ENCODE measurements at places on chromosomes 2 and 18.

DNA sequence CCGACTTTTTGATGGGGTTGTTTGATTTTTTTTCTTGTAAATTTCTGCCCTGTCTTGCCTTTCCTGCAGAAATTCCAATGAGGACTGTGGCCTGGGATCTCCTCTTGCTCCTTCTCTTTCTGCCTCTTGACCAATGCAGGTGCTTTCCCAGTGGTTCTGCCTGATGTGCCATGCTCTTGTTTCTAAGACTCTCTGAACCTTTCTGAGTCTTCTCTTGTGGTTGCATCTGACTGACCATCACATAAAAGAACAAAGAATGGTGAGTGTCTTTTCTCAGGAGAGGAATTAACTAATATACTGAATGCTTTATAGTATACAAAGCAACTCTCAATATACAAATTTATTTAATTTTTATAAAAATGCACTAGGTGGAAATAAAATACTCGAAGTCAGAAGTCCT, 424.6 kb downstream of the TRIB2 start:
- no peak for DNase-seq

GRCh38 chr2:41896186-41896846, 151.5 kb upstream of the PKDCC start:
- DNase-seq = peak; percentile 17

DNA sequence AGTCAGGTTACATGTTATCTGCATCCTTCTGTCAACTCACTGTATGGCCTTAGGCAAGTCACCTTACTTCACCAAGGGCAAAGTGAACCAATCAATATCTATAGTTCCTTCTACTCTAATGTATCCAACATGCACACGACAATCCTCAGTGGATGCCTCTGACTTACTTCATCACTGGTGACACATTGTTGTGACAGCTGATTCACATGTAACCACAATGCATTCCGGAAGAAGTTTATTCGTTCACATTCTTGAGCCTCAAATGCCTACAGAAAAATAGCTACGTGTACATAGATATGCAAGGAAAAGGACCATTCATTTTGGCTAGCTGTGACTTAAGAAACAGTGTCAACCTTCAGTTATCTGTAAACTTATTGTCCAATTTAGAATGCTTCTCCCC, 26.3 kb upstream of the EPG5 start:
- no peak for DNase-seq

GRCh38 chr18:65746936-65747335, 3.9 kb upstream of the CDH7 start:
- DNase-seq = no peak

DNA sequence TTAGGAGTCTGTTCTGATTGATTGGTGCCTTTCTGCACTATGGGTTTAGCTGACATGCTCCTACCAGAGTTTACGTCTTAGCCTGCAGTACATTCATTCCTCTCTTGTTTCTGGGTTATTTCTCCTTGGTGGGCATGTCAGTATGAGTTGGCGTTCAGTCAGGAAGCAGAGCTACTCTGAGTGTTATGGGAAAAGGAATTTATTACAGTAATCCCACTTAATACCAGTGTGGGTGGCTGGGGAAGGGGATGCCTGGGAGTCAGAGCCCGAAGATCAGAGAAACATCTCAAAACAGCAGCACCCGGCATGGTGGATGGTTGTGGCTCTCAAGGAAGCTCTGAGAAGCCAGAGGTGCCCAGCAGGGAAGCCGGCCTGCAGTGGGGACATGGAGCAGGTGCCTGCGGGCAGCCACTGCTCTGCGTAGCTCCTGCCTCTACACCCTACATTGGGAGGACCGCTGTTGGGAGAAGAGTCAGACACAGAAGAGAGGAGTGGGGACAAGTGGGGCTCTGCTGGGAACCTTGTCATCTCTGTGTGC, 48.9 kb downstream of the RAB31 start:
- DNase-seq = no peak

DNA sequence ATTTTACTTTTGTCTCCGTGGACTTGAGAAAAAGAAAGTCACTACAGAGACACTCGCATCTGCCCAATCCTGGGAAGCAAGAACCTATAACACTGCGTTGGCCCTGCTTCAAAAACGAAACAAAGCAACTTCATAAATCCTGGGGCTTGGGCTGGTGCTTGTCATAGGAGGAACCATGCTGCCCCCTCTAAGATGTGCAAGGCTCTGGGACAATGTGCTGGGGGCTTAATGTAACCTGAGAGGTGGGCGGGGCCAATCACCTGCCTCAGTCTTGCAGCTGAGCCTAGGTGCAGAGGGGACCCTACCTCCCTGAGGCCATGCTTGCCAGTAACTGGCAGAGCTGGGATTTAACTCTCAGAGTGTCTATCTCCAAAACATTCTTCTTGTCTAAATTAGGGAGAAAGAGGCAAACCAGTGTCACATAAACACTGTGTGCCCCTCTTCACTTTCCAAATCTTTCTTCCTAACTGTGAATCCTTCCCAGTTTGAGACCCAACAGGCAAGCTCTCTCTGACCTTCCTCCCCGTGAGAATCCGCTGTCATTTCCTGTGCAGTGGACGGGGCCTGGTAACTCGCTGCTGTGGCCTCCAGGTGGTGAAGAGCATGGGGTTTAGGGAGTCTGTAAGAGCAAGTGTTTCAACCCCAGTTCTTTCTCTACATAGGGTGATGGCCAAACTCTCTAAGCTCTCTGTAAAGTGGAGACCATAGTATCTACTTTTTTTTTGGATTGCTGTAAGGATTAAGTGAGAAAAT, 115.1 kb downstream of the ACKR3 start:
- DNase-seq = no peak

DNA sequence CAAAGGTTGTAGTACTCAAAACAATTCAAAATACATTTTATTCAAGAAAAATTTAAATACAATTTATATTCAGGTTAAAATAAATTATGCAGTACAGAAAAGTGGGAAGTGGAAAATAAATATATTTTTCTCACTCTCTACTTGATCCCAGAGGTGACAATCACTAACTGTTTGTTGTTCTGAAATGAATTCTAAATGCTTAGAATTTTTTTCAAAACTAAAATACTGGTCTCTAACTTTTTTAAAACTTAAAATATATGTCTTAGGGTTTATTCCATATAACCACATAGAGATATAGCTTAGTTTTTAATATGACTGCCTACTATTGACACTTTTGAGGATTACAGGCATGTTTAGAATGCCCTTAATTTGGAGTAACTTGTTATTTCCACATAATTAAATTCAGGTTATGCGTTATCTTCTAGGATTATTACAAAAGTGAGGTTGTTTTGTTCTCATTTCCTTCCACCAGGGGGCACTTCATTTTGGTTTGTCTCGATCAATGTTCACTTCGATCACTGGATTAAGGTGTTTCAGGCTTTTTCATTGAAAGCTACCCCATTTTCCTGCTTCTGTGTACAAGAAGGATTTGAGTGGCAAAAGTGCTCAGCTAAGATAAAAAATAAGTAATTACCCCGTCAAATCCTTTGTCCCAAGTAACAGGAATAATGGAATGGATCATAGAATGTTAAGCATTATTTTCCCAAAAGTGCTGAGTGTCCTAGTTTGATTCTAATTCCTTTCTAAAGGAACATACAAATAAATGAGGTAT, 27.1 kb upstream of the TFPI start:
- peak; percentile 25 for DNase-seq

DNA sequence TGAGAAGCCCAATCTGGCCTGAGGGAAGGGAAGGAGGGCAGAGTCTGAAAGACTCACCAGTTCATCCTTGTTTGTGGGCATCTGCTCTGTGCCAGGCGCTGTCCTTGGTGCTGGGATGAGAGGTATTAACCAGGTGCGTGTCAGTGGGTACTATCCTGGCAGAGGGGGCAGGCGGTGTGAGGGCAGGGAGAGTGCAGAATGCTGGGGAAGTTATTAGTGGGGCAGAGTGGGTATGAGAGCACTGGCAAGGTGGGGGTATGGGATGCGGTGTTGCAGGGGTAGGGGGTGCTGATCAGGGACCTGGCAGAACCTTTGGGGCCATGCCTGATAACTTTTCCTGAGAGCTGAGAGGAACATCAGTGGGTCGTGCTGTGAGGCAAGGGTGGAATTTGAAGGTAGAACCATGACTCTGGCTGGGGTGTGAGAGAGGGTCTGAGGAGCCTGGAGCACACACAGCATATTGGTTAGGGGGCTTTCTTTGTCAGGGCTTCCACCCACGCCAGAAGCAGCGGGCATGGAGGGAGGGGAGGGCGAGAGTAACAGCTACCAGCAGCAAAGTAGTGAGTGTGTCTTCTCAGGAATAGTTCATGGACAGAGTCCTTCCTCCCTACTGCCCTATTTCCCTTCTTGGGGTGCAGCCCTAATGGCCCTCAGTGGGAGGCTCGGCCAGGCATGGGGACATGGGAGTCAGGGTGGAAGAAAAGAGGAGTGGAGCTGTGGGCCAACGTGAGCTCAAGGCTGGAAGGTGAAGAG, 290.7 kb downstream of the CYP26B1 start:
- peak; percentile 31 for DNase-seq
